CD8-positive, alpha-beta memory T cell (primary cell): ENCODE measurements at places on chromosomes 12 and 14.
A peak's percentile ranks its signal among the peaks of the same experiment; 100 is the strongest.

DNA sequence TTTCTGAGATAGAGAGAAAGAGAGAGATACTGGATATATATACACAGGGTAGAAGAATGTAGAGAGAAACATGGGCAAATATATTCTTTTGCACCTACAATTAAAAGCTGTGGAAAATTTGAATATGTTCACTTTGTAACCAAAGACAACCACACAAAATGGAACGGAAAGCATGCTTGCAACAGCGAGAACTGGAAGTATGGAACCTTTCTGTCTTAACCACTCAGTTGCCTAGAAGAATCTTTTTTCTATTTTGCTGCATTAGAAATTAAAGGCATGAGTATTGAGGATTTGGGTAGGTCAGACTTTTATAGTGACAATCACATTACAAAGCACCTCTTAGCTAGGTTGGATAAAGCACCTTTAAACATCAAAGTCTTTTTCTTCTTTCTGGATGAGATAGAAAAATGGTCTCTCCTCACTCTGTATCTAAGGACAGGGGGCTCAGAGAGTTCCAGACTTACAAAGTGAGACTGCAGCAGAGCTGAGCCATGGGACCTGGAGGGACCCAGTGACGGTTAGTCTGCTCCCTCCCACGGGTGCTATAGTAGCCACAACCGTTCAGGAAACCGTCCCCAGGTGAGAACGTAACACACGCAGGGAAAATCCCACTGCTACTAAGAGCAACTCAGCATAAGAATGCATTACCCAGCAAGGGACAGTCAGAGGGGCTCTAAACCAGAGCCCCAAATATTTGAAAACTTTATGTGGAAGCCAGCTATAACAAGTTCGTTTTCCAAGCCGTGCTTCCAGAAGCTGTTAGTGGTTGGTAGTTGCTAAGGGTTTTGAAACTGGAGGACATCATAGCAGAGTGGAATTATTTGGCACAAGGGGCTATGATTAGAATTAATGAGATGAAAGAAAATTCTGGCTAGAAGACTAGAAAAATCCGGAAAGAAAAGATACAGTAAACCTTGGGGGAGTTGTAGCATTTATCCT lies 97.1 kb downstream of the DAD1 start:
- peak; percentile 9 for DNase-seq
- H3K36me3 ChIP-seq = no peaks in the 10 kb centered on the region
- H3K4me1 ChIP-seq = no peaks in the 10 kb centered on the region
- no peaks in the 10 kb centered on the region for H3K27me3 ChIP-seq
- H3K4me3 ChIP-seq = peak overlapping the region; percentile 28

DNA sequence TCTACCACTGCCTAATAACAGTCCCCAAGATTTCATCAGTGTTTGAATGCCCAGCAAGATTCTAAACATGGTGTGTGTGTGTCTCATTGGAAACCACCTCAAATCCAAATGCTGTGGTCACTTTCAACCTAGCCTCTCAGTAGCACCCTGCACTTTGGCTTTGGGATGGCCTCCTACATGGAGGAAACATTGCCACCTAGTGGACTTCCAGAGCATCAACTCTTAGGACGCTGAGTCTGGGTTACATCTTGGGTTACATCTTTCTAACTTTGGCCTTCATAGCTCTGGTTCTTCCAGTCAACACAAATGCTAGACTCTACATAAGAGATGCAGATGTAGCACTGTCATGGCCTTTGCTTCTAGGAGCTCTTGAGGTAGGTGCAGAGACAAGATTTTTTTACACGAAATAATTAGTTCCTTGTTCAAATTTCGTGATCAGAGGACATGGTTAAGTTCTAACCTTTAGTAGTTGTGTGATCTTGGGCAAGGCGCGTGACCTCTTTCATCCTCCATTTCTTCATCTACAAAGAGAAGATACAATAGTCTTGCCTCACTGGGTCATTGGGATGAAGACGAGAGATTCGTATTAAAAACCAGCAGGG lies 113.5 kb upstream of the VASH1 start:
- H3K4me3 ChIP-seq = no peak overlapping the region
- H3K27ac ChIP-seq = no peak overlapping the region
- H3K4me1 ChIP-seq = no peaks in the 10 kb centered on the region
- no peak for DNase-seq
- H3K36me3 ChIP-seq = no peaks in the 10 kb centered on the region
- H3K27me3 ChIP-seq = no peaks in the 10 kb centered on the region

DNA sequence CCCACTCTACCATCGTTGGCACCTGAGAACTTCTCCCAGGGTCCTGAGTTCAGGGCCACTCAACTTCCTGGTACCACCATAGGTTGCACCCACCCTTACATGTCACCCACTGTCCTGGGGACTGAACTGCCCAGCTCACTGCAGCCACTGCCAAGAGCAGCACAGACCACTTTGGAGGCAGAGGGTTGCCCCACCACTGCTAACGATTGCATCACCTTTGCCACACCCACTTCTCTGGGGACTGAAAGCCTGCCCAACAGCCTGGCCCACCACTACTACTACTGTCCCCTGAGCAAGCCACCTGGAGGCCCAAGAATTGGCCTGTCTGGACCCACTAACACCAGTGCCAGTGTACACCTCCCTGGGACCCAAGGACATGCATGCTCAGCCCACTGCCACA lies 27.6 kb downstream of the CACNA2D4 start:
- H3K36me3 ChIP-seq = no peaks in the 10 kb centered on the region
- H3K27ac ChIP-seq = no peak overlapping the region
- H3K4me1 ChIP-seq = no peaks in the 10 kb centered on the region
- DNase-seq = no peak
- no peak overlapping the region for H3K4me3 ChIP-seq

- DNase-seq = no peak
- no peaks in the 10 kb centered on the region for H3K36me3 ChIP-seq
- H3K27ac ChIP-seq = no peak overlapping the region
- H3K4me1 ChIP-seq = no peaks in the 10 kb centered on the region
- no peaks in the 10 kb centered on the region for H3K27me3 ChIP-seq
Measured at GRCh38 chr14:61129168-61129745, 148.2 kb downstream of the SLC38A6 start.

DNA sequence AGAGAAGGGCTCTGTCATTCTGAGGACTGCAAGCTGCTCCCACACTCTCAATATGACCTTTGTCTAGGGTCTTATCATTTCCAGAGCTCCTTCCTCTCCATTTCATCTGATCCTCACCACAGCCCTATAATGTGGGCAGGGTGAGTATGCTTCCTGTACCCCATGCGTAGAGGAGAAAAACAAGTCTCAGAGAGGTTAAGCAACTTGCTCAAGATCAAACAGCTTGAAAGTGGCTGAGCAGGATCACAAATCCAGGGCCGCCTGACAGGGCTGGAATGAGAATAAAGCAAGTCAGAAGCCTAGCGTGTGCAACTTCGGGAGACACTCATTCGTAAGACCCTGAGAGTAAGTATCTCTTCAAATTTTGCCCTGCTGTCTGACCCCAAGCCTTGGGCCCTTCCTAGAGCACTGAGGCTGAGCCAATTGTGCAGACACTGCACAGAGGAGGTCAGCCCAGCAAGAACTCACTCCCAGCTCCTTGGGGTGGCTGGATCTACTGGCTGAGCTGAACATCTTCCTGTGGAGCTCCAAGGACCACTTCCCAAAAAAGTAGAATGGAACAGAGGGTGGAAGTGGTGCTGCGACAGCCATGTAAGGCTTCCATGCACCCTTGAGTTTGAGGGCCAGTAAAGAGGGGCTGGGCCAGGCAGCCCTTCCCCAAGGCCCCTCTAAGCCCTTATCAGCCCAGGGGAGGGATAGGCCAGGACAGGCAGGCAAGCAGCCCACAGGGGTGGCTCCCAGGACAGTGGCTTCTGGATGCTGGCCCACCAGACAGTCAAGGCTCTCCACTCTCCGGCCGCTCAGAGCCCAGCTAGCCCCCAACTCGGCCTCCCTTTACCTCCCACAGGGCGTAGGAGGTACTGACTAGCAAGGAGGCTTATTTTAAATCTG lies 10.5 kb downstream of the ZFP36L1 start:
- peak overlapping the region; percentile 57 for H3K4me3 ChIP-seq
- DNase-seq = peak; percentile 85
- no peaks in the 10 kb centered on the region for H3K27me3 ChIP-seq
- H3K4me1 ChIP-seq = peaks cover 96% of the 10 kb centered on the region
- no peaks in the 10 kb centered on the region for H3K36me3 ChIP-seq
- peak overlapping the region; percentile 55 for H3K27ac ChIP-seq
